ENCODE measurements at places on chromosomes 11 and 22. TPM values are rescaled to one million over a fixed set of nuclear protein-coding genes. Genes with fewer than 3 reads are reported as not detected.
A peak's percentile ranks its signal among the peaks of the same experiment; 100 is the strongest.

NLRP6 gene
- 0.09 TPM for total RNA-seq

- H3K27ac ChIP-seq: peak overlapping the region; percentile 64
- H3K36me3 ChIP-seq: peaks cover 30% of the 10 kb centered on the region
- DNase-seq: no peak
- peaks cover 23% of the 10 kb centered on the region for H3K4me1 ChIP-seq
- H3K4me3 ChIP-seq: peak overlapping the region; percentile 72
Observed at GRCh38 chr11:66510990-66511339, 530 bp downstream of the BBS1 start.

- no peak overlapping the region for H3K4me3 ChIP-seq
- H3K27ac ChIP-seq: no peak overlapping the region
- H3K36me3 ChIP-seq: no peaks in the 10 kb centered on the region
- H3K27me3 ChIP-seq: no peaks in the 10 kb centered on the region
- H3K4me1 ChIP-seq: peaks cover 17% of the 10 kb centered on the region
Observed at GRCh38 chr11:100837311-100837710, 150.2 kb downstream of the ARHGAP42 start.

DNA sequence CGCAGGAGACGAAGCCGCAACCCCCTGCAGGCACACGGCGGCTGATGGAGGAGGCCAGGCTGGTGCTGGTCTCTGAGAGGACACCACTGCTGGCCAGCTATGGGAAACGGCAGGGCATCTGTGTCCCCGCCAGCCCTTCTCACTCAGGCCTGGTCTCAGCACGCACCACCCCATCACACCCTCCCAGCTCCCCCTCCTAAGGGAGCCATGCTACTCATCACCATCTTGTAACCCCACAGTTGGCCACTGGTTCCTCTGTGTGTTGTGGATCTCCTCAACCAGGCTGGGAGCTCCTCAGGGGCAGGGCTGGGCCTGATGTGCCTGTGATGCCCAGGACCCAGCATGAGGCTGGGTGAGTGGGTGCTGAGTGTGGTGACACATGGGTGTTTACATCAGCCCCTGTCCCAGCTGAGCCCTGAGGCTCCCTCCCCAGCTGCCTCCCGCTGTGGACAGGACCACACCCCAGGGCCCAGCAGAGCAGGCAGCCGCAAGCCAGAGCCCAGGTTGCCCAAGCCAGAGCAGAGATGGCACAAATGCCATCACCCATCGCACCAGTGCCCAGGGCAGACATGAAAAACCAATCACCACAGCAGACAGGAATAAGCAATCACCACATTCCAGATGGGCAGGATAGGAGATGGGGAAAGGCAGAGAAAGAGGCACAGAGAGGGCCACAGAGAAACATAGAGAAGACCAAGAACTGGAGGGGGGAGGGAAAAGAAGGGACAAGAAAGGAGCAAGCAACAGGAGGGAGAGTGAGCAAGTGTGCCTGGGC lies 8.2 kb downstream of the ARVCF start:
- H3K36me3 ChIP-seq: no peaks in the 10 kb centered on the region
- H3K27ac ChIP-seq: no peak overlapping the region
- DNase-seq: no peak
- H3K4me3 ChIP-seq: no peak overlapping the region
- peaks cover 9% of the 10 kb centered on the region for H3K4me1 ChIP-seq
- H3K27me3 ChIP-seq: no peaks in the 10 kb centered on the region

DNA sequence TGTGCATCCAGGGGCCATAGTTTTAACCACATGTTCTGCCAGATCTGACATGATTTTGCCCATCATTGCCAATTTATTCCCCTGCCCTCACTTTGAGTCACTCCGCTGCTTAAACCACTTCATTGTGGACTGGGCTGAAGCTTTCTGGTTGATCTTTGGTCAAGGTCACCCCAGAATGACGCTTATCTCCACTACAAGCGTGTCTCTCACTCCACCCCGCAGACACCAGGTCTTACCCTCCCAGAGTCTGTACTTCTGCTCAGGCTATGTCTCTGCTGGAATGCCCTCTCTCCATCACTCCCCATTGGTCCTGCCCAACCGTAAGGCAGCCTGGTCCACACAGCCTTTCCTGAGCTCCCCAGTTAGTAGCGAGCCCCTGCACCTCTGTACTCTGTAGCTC lies 170.5 kb upstream of the SYT13 start:
- H3K4me3 ChIP-seq: no peak overlapping the region
- no peaks in the 10 kb centered on the region for H3K4me1 ChIP-seq
- no peak overlapping the region for H3K27ac ChIP-seq

CNIH2 gene
- not detected for total RNA-seq
